ENCODE measurements at places on chromosomes 16 and 17.

GRCh38 chr17:8745586-8746500 lies 1.2 kb upstream of the CCDC42 start:
- peak; percentile 63 for DNase-seq

- no peak for DNase-seq
These were observed 27.5 kb upstream of the NPTX1 start for GRCh38 chr17:80503921-80504320.

GRCh38 chr17:34163646-34164045 lies 91.4 kb upstream of the CCL2 start:
- DNase-seq: no peak

DNA sequence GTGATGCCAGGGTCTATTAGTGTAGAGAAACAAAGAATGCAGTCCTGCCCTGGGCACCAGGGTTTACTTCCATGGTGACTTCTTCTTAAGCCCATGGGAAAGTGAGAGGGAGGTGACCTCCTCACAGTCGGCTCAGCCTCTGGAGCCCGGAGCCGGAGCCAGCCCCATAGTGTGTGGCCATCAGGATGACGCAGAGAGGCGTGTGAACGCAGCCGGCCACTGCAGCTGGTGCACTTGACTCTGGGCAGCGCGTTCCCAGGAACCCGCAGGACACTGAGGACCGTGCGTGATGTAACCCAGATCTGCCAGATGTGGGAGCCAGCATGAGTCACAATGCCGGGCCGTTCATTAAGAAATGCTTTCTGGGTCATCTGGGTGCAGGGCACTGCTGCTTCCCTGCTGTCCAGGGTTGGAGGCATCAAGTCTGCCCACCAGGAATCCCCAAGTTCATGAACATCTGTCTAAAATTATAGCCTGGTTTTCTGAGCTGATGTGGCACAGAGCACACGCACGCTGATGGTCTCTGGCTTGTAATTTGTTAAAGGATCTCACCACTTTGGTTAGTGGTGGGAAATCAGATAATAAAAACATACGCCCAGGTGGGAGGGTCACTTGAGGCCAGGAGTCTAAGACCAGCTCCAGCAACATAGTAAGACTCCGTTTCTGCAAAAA lies 114.1 kb downstream of the PITPNC1 start:
- no peak for DNase-seq

DNA sequence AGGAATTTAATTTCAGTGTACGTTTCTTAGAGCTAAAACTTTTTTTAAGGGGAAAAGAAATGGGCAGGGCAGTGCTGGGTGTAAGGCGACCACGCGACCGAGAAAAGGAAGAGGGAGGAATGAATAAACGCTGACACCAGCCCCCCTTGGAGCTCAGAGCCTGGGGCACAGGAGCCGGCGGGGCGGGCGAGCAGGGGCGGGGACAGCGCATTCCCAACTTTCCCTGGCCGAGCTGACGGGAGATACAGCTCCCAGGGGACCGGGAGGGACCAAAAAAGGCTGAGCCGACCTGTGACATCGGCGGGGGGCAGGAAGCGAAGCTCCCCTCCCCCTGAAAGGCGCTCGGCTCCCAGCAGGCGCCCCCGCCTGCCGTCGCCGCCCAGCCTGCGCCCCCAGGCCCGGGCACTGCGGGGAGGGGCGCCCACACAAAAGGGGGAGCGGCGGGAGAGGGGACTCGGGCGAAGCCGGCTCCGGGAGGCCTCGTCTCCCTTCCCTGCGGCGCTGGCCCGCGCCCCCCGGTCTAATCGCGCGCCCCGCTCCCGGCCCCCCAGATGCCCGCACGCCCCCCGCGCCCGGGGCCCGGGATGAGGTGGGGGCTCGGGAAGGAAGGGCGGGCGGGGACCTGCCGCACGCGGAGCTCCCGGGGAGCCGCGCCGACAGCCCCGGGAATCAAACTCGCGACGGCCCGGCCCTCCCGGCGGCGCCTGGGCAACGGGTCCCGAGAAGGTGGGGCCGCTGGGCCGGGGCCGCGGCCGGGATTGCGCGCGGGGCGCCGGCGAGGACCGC lies 622 bp downstream of the CUEDC1 start:
- DNase-seq: no peak

DNA sequence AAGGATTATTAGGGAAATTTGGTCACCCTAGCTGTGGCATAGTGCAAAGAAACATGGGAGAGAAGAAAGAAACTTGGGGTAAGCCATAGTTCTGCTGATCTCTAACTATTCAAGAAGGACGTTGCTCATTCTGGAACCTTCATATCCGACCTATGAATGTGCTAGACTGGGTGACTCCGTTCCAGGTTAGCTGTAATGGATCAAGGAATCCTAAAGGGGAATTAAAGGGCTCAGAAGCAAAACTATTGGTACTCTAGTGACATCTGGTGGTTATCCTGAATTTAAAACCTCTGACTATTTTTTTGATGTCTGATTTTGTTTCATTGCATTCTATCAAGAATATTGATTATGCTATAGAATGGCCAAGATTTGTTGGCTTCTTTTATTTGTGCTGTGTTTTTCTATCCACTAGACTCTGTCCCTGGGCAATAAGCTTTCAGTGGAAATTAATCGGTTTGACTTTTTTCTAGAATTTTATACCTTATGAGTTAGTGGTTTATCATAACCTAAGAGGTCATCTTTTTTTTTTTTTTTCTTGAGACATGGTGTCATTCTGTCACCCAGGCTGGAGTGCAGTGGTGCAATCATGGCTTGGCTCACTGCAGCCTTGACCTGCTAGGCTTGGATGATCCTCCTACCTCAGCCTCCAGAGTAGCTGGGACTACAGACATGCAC lies 19.5 kb downstream of the PCTP start:
- no peak for DNase-seq

GRCh38 chr17:3961564-3962047 lies 2.6 kb downstream of the ATP2A3 start:
- peak; percentile 18 for DNase-seq
